Type B pancreatic cell (in vitro differentiated cells): ENCODE measurements at places on chromosomes 1 and 21.

DNA sequence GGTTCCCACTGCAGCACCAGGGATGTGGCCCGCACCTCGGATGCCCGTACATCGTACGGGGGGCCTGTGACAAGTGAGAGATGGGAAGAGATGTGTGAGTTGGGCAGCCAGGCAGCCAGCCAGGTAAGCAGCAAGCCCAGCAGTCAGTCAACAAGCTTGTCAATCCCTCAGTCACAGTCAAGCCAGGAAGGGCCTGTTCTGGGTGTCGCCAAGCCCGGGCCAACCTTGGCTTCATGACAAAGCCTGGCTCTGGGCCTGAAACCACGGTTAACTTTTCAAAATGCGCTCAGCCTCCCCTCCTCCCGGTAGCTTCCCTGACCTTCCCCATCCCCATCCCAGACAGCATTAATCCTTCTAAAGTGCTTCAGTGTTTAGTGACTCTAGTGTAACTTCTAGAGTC lies 31.8 kb downstream of the MYOM3 start:
- DNase-seq: no peak

GRCh38 chr1:26539722-26540121 lies 10.2 kb downstream of the RPS6KA1 start:
- no peak for DNase-seq

GRCh38 chr1:118925651-118926050 lies 62.5 kb downstream of the TBX15 start:
- DNase-seq: no peak

- DNase-seq: no peak
Observed at GRCh38 chr1:5876094-5876650, 116.1 kb downstream of the NPHP4 start.

DNA sequence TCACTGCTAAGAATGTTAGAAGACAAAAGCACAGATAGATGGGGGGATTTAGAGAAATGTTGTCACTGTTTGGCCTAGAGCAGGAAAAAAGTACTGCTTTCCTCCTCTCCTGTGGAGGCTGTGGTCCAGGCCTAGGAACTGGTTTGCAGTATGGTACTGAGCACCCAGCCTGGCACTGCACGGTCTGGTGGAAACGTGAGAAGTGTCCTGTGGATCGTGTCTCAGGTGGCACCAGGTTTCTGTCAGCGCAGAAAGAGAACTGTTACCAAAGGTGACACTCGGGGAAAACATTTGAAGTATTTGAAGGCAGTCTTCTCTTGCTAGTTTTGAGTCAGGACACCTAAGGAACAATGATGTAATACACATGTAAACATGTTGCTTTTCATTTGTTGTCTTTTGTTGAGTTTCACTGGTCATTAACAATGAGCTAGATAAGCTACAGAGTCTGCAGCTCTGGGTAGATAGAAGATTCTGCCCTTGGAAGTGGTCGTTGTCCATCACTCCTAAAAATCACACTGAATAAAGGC lies 63.0 kb downstream of the B3GALNT2 start:
- no peak for DNase-seq

DNA sequence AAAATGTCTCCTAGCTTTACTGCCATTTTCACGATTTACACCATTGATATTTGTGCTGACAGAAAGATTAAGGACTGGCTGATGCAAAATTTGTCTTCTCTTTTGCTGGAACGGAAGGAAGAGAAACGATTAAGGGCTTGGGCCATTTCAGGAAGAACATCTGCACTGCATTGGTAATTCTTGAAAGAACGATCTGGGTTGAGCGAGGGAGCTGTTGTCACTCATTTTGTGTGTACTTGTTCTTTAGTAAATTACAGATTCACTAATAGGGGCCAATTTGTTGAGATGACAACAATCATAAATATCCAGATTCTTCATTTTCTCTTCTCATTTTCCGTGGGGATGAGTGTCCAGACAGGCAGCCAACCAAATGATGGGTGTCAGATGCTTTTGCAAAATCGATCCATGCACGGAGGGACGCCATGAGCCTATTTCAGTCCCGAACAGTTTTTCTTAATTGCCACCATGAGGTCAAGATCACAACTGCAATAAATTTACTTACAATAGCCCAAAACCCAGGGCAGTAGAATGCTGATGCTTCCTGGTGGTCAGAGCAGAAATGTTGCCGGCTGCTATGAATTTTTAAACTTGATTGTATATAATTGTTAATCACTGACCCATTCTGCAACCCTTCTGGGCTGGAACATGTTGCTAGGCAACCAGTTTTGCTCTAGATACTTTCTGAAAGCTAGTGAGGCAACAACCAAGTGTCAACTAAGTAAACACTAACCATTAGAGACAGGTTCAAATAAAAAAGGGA lies 132.4 kb upstream of the TIAM1 start:
- no peak for DNase-seq

DNA sequence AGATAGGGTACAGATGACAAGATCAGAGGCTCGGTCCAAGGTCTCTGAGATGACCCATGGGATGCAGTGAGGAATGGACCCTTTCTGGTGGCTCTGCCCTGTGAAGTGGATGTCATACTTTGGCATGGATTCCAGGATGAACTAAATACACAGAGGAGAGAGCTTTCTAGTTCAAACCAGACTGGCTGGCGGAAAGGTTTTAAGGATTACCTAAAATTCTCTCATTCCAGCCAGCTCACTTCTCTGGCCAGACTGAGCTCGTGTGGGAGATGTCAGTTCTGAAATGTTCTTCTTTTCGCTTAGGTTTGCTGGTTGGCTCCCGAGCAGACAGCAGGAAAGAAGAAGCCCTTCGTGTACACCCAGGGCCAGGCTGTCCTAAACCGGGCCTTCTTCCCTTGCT lies 6.2 kb downstream of the RNPEP start:
- DNase-seq: no peak

- no peak for DNase-seq
Observed at GRCh38 chr1:214005708-214006107, 17.9 kb downstream of the PROX1 start.

DNA sequence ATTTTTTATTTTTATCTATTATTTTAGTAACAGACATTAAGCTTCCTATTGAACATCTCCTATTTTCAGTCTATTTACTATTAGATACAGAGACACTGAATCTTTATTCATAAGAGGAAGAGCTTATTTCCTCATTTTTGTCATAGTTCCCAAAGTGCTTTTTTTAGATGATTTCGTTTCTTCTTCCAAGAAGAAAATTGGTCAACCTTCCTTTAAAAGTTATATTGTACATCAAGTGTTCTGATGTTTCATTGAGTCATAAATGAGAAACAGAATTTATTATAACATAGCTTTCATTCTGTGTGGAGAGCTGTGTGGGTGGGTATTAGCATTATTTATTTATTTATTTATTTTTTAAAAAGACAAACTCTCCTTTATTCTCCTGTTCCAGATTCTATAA lies 50.6 kb upstream of the BACH1 start:
- DNase-seq: no peak

DNA sequence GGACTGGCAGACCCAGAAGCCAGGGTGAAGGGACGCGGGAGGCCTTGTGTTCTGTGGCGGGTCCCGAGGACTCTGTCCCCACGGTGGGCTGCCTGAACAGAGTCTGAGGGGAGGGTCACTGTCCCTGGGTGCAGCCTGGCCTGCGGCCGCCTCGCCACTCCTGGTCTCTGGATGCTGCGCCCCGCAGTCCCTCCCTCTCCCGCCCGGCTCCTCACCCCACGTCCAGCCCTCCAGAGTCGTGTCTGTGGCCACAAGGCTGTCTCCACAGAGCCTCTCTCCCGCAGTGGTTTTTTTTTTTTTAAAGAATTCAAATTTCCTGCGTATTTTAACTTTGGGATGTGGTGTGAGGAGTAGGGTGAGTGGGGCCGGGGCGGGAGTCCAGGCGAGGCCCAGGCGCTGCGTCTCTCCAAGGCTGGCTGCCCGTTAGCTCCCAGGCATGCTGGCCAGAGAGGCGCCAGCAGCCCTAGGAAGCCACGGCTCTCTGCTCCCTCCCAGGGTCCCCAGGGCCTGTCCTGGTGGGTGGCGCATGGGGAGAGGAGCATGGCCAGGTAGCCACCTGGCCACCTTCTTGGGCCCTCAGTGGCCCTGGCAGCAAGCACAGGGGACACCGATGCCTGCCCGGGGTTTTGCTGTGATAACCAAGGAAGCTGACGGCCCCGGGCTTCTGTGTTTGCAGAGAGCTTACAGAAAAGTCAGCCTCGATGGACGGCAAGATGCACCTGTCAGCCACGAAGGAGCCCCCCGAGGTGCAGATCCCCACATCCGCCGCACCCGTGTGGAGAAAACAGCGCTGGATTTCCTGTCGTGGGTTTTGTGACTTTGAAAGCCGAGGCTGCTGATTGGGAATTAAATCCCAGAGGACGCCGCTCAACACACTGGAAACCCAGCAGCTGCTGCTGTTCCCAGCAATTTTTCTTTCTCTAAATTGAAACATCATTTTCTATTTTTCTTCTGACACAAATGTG lies 72.8 kb downstream of the MORN1 start:
- no peak for DNase-seq

GRCh38 chr1:211485480-211485857 lies 6.5 kb downstream of the RD3 start:
- DNase-seq: peak; percentile 39

- DNase-seq: no peak
Observed at GRCh38 chr1:40274331-40274730, 16.3 kb downstream of the ZMPSTE24 start.

- DNase-seq: no peak
Observed at GRCh38 chr1:212977781-212978645, 27.7 kb downstream of the VASH2 start.

DNA sequence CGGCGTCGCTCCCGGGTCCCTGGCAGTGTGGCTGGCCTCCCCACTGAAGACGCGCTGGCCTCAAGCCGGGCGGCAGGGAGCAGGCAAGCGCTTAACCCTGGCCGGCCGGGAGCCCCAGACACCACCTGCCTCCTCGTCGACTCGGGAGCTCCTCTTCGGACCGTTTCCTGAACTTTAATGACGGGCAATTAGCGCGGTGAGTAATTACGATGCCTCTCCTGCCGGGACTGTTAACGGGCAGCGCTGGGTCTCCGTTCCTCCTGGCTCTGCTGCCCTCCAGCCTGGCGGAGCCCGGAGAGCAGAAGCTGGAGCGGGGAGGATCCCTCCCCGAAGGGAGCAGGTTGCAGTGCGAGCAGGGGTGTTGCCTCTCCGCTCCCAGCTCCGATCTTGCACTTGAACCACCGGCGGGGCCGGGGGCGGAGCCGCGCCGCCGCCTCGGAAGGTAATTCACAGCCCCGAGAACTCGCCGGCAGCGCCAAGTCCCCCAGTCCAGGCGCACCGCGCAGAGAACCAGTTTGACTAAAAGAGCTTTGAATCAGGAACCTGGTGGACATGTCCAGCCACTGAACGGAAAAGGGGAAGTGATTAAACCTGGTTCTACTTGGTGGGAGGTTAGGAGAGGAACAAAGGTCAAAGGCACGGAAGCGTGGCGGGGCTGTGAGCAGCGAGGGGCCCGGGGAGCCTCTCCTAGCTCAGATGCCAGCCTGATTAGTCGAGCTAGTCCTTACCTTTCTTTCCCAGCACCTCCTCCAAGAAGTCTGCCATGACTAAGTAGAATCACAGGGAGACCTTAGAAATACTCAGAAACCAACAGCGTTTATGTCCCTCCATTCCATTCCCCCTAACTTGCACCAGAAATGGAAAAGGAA lies 18.3 kb upstream of the PLEKHA6 start:
- peak; percentile 79 for DNase-seq

DNA sequence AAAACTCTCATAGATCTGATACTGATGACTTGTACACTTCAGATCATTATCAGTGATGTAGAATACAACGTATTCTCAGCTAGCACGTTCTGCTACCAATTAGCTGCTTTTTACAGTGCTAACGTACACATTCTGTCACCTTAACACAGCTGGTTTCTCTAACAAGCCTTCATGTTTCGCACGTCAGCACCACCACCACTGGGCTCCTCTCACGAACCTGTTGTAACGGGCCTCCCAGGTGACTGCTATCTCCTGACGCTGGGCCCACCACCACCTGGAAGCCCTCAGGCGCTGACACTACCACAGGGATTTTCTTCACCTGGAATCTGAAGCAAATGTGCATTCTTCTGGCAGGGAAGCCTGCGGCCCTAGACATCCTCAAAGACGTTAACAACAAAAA lies 19.8 kb downstream of the TOMM20 start:
- peak; percentile 39 for DNase-seq

GRCh38 chr1:219575563-219575962 lies 37.3 kb downstream of the ZC3H11B start:
- DNase-seq: no peak

DNA sequence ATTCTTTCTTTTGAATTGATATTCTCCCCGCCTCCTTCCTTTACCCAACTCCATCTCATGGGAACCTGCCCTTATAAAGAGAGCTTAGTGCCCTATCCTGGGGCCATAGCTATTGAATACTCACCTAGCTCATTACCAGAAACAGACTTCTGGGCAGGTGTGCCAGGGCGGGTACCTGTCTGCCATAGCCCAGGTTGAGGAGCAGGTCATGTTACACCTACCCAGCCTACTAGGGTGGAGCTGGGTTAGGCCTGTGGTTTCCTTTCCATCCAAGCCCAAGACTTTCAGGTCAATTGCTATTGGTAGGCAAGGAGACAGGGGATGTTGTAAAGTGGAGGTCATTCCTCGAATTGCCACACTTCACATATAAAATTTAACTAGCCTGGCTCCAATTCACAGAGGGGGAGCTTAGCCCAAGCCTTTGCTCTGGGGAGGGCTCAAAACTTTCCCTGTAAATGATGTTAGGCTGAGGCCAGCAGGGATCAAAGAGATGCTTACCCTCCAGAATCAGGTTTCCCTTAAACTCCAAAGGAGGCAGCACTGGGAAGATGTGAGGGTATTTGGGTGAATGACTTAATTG lies 87.1 kb upstream of the IPO9 start:
- no peak for DNase-seq

DNA sequence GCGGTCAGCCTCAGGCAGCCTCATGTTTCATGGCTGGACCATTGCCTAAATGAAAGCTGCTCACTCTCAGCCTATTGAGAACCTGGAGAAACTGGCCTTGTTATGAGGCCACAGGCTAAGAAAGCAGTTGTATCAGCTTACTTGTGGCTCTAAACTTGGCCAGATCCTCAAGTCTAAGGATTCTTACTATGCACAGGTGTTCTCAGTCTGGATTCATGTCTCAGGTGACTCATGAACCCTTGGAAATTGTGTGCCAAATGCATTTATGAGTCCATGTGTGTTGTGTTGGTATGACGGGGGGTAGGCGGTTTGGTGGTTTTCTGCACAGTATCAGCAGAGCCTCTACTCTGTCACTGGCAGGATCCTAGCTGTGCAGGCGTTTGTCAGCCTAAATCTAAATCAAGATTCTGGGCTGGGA lies 90.4 kb downstream of the ROR1 start:
- DNase-seq: no peak

GRCh38 chr1:41664861-41665640 lies 180.6 kb upstream of the EDN2 start:
- no peak for DNase-seq

DNA sequence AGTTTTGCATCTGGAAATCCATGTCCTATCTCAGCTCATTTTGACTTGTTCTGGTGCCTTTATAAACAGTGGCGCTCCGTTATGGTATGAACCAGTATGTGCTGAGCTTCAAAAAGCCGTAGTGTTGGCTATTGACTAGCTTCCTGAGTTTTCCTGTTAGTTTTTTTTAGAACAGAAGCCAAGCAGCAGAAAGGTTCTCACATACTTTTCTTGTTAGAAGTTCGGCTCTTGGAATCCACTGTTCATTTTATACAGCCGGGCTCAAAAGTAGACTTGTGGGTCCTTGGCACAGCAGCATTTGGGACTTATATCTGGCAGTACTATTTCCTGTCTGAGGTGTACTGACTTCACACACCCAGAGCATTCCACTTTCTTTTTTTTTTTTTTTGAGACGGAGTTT lies 63.8 kb downstream of the TBCE start:
- DNase-seq: no peak

- no peak for DNase-seq
Observed at GRCh38 chr1:98143403-98143802, 222.6 kb upstream of the DPYD start.
